ENCODE measurements at places on chromosomes 11 and 22. TPM values are rescaled to one million over a fixed set of nuclear protein-coding genes. Genes with fewer than 3 reads are reported as not detected.

WT1 gene
- total RNA-seq = 3.1 TPM

POLA2 gene
- 14.7 TPM for total RNA-seq

CSF2RB gene
- 7.5 TPM for total RNA-seq

CRYBB3 gene
- total RNA-seq = not detected

ZNF143 gene
- total RNA-seq = 30.0 TPM

MAP4K2 gene
- total RNA-seq = 15.0 TPM

HTR3B gene
- total RNA-seq = not detected

CDK2AP2 gene
- total RNA-seq = 61.0 TPM

PRR5L gene
- total RNA-seq = 2.7 TPM

KCNJ1 gene
- total RNA-seq = not detected

C22orf42 gene
- total RNA-seq = not detected

LRRC56 gene
- 0.19 TPM for total RNA-seq

CAPN1 gene
- total RNA-seq = 205 TPM

FOSL1 gene
- total RNA-seq = 8.7 TPM

PATE4 gene
- not detected for total RNA-seq

DCDC1 gene
- total RNA-seq = 0.17 TPM

IPO7 gene
- 131 TPM for total RNA-seq

KRTAP5-2 gene
- not detected for total RNA-seq

MPZL3 gene
- 0.52 TPM for total RNA-seq

BBOX1 gene
- total RNA-seq = not detected

ZDHHC13 gene
- total RNA-seq = 4.7 TPM

TMEM191B gene
- total RNA-seq = 3.6 TPM

P2RY2 gene
- total RNA-seq = 0.52 TPM

EFCAB6 gene
- 1.2 TPM for total RNA-seq

RAC2 gene
- total RNA-seq = 4.1 TPM

TYR gene
- not detected for total RNA-seq

RASD2 gene
- total RNA-seq = 44.4 TPM

SEC14L2 gene
- 5.3 TPM for total RNA-seq

CASP5 gene
- not detected for total RNA-seq

SMC1B gene
- total RNA-seq = not detected

OR4A16 gene
- not detected for total RNA-seq

All from esophagus muscularis mucosa (tissue), 4 donors.